ENCODE measurements at places on chromosomes 11 and 22.

- DNase-seq = peak; percentile 24
These were observed 580 bp downstream of the DTX4 start for GRCh38 chr11:59172345-59173079.

- DNase-seq = no peak
These were observed 95.5 kb downstream of the PDHX start for GRCh38 chr11:35011944-35012343.

DNA sequence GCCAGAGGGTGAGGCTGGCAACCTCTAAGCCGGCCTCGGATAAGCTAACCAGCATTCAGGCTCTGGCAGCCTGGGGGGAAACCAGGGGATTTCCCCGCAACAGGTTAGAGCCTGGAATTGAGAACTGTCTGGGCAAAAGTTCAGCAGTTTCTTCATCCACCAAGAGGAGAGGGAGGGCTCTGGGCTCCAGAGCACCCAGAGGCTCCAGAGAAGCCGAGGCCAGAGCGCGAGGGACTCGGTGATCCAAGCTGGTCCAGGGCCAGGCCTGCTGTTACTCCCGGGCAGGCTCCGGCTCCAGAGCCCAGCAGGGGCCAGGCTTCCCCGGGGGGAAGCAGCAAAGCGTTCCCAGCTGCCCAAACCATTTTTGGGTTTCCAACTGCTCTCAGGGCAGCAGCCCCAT lies 13.3 kb upstream of the SH3BP1 start:
- DNase-seq = no peak

GRCh38 chr11:78784321-78785061 lies 209.8 kb upstream of the NARS2 start:
- no peak for DNase-seq

GRCh38 chr11:95485115-95485900 lies 254.3 kb upstream of the SESN3 start:
- DNase-seq = no peak

DNA sequence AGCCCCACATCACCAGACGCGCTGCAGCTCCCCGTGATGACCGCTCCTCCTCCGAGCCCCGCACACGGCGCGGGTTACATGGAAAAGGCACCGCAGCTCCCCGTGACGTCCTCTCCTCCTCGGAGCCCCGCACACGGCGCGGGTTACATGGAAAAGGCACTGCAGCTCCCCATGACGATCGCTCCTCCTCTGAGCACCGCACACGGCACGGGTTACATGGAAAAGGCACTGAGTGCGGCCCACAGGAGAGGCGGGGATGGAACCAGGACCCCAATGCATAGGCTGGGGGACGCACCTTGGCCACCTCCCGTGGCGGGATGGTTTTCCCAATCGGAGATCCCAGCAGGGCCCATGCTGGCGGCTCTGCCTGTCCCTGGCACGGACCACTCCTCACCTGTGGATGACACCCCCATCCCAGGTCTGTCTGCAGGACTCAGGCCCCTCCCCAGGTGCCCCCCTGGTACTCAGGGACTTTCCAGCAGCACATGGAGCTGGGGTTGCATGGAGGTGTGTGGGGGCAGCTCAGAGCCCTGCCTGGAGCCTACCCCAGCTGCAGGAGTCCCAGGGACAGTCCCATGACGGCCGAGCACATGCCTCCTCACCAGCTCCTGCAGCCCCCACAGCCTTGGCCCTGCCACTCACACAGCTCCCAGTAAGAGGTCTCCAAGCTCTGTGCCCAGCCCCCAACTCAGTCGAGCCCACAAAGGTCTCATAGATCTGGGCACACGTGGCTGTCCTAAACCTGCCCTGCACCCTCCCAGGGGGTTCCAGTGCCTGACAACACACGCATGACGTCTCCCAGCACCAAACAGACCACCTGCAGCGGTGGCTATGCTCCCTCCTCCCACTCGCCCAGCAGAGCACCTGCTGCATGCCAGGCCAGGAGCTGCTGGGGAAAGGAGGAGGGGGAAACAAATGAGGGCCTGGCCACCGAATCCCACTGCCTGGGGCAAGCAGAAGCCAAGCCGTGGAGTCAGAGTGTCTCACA lies 166.6 kb downstream of the BRD1 start:
- no peak for DNase-seq

DNA sequence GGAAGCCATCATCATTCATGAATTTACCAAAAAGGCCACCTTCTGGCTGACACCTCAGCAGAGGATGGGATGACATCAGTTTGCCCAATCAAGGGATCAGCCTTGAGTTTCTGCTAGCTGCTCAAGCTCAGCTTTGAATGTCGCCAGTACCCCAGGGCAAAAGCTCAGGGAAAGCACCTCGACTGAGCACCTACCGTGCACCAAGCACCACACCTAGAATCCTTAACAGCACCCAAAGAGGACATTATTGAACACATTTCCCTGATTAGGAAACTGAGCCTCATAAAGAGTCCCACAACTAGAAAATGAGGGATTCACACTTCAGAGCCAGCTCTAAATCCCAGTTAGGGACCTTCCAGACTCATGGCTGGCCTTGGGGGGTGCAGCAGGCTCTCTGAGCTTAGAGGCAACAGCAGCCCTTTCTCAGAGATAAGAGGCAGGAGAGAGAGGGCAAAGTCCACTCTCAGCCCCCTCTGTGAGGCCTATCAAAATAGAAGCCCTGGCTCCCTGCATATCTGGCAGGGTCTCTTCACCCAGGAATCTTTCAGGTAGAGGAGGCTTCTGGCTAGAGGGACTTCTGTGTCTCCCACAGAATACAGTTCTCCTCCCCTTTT lies 13.4 kb upstream of the DAGLA start:
- DNase-seq = no peak

DNA sequence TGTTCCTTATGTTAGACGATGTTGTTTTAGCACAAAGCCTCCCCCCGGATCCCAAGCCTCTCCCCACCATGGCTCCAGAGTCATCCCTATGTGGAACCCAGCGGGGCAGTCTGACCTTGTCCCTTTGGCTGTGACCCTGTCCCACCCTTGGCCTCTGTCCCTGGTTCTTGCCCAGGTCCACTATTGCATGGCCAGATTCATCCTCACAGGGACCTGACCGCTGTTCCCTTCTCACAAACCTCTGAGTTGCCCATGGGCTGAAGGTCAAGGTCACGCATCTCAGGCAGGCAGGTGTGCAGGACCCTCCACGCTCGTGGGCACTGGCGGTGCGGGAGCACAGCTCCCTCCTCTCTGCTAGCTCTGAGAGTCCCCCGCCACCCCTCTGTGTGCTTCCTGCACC lies 39.0 kb downstream of the BCR start:
- no peak for DNase-seq

GRCh38 chr11:57903441-57904123 lies 120.1 kb upstream of the OR9Q1 start:
- DNase-seq = peak; percentile 67

- peak; percentile 6 for DNase-seq
These were observed 386.6 kb upstream of the NARS2 start for GRCh38 chr11:78961247-78961646.

GRCh38 chr22:27961680-27962079 lies 42.6 kb upstream of the PITPNB start:
- DNase-seq = no peak

DNA sequence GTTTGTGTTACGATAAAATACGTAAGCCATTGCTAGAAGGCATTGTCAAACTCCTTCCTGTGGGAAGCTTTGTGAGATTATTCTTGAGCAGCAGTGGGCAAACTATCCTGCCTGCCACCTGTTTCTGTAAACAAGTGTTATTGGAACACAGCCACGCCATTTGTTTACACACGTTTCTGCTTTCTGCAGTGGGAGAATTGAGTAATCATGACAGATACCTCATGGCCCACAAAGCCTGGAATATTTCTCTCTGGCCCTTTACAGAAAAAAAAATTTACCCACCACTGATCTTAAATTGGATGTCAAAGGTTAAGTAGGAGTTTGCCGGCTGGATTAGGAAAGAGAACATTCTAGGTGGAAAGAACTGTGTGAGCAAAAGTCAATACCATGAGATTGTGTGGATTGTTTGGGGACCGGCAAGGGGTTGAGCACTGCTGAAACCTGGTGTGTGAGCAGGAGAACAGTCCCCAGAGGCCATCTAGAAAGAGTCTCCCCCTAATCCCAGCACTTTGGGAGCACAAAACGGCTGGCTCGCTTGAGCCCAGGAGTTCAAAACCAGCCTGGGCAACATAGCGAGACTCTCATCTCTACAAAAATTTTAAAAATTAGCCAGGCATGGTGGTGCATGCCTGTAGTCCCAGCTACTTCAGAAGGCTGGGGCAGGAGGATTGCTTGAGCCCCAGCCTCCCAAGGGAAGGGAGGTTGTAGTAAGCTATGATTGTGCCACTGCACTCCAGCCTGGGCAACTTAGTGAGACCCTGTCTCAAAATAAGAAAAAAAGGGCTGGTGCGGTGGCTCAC lies 6.0 kb upstream of the PLA2G6 start:
- no peak for DNase-seq

DNA sequence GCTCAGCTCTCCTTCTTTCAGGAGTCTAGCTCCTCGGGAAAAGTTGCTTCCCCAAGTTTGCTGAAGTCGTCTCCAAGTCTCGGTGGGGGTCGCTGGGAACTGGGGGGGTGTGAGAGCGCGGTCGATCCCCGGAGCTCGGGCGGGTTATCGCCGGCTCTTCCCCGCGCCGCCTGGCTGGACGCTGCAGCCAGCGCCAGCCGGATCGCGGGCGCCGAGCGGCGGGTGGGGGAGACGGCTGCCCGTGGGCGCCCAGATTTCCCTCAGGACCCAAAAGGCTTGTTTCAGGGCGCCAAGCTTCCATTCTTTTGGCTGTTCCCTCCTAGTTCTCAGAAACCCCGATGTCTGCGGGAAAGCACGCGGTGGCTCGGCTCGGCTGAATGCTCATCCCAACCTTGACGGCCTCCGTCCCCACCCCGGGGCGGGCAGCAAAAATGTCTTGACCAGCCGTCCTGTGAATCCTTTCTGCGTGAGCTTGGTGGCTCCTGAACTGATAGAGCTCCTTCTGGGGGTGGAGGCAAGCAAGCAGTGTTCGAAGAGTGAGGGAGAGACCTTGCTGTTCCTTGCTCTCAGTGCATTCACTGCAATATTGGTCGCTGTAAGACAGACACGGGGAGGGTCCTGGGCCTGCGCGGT lies 1.7 kb downstream of the ZBTB16 start:
- DNase-seq = peak; percentile 64

DNA sequence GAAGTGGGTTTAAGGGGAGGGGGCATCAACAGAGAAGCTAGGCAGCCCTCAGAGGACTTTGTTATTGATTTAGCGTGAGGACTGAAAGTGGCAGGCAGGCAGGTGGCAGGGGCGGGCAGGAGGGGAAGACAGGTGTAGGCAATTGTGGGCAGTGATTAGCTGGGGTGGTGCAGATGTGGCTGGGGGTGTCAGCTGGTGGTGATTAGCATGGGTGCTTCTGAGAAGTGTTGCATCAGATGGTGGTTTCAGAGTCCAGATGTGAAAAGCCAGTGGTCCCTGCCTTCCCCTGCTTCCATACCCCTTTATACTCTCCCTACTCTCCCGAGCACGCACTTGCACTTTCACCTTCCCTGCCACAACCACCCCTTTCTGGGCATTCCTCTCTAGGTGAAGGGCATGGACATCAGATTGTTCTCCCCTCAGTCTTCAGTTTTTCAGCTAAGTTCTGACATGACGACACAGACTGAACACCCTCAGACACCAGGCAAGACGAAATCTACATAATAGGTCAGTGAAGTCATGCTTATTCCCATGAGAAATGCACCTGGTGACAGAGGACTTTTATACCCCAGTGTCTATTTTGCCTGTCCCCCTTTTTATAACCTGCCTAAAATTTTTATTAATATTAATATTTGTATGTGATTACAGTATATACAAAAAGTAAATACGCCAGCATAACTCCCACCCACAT lies 435.7 kb upstream of the CADM1 start:
- no peak for DNase-seq

DNA sequence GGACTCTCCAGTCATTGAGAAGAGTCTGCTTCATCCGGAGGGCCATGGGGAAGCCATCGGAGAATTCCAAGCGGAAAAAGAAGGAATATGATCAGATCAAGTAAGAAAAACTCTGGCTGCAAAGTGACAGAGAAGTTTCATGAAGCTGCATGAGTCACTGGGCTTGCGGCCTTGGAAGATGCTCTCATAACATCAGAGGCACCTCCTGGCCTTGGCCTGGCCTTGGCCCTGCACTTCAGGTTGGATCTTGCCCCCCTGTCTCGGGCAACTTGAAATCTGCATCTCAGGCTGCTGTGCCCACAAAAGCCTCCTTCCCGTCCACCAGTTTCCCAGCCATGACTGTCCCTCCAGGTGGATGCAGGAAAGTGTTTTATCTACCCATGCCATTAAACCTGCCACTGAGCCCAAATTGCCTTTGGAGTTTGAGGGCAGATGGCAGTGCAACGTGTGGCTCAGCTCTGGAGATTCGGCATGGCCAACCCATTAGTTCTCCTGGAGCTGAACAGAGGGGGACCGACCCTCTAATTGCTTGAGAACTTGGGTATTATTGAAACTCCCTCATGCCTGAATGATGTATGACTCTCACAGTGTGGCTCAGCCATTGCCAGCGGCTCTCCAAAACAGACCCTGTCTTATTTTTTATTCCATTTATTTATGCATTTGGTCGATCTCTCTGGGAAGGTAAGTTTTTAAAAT lies 66.7 kb downstream of the SEZ6L start:
- no peak for DNase-seq

DNA sequence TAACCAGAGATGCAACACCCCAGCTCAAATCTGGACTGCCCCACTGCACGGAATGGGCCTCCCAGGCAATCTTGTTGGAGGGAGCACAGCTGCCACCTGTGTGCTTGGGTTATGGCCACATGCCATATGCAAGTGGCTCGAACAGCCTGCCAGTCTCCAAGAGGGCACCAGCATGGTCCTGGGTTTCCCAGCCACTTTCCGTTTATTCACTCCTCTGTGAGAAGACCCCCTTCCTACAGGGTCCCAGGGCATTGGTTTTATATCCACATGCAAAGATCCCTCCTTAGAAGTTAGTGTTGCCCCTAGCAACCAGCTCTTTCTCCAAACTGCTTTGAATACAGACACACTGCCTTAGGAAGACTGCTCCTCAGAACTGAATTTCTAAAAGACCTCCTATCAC lies 487.8 kb downstream of the BUD13 start:
- no peak for DNase-seq

GRCh38 chr11:909406-909805 lies 1.2 kb downstream of the CHID1 start:
- no peak for DNase-seq

GRCh38 chr22:32583074-32583682 lies 108.6 kb downstream of the FBXO7 start:
- DNase-seq = no peak

- no peak for DNase-seq
These were observed 47.8 kb upstream of the BMAL1 start for GRCh38 chr11:13229711-13230318.

DNA sequence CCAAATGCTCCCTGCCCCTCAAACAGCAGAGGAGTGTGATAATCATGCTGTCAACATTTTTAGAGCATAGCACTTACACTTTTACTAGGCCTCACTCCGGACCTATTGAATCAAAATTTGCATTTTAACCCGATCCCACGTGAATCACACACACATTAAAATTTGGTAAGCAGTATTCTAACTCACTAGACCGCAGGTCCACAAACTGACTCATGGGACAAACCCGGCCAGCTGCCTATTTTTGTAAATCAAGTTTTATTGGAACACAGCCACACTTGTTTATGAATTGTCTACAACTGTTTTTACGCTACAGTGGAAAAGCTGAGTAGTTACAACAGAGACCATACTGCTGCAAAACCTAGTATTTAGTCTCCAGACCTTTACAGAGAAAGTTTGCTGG lies 43.3 kb downstream of the SNX19 start:
- no peak for DNase-seq

GRCh38 chr11:1949302-1949701 lies 2.2 kb downstream of the MRPL23 start:
- no peak for DNase-seq
